ENCODE measurements at places on chromosomes 2 and 18.

DNA sequence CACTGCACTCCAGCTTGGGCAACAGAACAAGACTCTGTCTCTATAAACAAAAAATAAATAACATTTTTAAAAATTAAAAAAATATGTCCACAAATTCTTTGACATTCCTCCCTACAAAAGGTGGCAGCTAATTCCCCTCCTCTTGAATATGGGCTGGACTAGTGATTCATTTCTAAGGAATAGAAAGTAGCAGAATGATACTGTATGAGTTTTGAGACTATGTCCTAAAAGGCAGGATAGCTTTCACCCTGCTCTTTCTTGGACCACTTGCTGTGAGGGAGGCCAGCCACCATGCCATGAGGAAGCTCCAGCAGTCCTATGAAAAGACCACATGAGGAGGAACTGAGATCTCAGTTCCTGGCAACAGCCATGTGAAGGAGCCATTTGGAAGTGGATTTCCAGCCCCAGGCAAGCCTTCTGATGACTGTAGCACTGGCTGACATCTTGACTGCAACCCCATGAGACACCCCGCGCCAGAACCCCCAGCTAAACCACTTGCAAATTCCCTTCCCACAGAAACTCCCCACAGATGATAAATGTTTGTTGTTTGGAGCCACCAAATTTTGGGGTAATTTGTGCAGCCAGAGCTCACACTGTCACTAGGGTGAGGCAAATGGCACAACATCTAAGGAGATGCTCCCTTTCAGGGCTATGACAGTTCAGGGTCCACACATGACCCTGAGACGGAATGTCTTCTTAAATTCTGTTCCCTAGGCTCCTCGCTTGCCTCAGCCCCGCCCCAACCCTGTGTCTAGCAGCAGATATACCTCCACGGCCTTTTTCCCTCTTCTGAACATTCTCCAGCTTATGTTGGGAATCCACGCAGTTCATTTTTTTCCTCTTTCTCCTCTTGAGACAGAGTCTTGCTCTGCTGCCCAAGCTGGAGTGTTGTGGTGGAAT lies 17.1 kb upstream of the ATOH8 start:
- DNase-seq: no peak

GRCh38 chr2:19319064-19319463 lies 39.4 kb downstream of the OSR1 start:
- no peak for DNase-seq

DNA sequence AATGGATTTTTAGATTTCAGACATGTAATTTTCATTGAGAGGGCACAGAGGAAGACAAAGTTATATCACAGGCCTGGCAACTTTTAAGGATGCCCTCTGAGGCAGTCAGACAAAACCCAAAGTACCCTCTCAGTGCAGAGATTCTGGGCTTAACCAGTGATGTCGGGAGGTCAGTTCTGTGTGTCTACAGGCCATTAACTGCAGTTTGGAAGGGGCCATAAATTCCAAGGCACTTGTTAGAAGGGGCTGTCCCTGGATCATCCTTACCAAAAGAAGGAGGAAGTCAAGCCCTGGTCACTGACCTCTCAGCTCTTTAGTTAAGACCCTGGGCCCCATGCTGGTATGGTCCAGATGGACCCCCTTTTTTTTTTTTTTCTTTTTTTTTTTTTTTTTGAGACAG lies 60.7 kb downstream of the LRRFIP1 start:
- DNase-seq: no peak

- no peak for DNase-seq
Measured at GRCh38 chr18:1779587-1779986, 791.7 kb downstream of the METTL4 start.

GRCh38 chr2:70920367-70920715 lies 15.4 kb upstream of the ATP6V1B1 start:
- no peak for DNase-seq

DNA sequence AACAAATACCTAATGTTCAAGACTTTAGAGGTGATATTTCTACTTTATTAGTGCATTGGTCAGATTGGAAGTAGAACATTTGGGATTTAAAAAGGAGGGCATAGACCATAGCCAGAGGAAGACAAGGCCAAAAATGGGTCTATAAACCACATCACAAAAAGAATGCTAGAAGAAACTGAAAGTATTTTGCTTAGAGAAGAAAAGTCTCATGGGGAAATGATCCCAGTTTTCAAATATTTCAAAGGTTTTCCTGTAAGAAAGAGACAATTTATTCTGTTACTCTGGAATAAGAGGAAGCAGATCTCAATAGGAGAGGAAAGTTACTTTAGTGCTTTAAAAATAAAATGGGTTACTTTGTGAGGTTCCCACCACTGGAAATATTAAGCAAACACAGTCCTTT lies 341.4 kb downstream of the TNS1 start:
- no peak for DNase-seq

DNA sequence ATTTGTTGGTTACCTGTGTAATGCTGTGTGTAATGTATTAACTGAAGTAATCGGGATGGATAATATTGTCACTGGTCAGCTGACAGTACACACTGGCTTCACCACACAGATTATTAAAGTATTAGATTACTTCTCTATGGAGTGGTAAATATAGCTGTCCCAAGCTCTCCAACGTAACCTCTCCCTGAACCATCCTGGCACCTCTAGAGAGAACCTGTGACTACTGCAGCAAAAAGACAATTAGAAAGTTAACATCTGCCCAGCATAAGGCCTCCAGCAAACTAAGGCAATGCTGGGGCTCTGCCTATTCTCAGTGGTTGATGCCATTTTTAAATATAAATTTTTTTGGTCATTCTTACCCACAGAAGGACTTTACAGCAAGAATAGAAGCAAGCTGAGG lies 351.3 kb downstream of the GPD2 start:
- no peak for DNase-seq

GRCh38 chr2:169895294-169895985 lies 68.2 kb downstream of the UBR3 start:
- DNase-seq: no peak

DNA sequence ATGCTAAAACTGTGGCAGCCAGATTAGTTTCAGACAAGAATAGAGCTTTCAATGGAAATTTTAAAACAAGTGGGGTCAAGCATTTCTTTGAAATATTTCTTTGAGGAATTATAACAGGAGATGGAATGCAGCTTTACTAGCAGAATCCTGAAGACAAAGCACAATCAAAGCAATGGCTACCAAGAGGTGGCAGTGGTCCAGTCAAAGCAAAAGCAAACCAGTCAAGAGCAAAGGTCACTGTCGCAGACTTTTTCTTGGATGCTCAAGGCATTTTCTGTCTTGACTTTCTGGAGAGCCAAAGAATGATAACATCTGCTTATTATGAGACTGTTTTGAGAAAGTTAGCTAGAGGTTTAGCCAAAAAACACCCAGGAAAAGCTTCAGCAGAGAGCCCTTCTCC lies 351.2 kb upstream of the DLGAP1 start:
- no peak for DNase-seq

GRCh38 chr2:188598551-188598950 lies 306.9 kb downstream of the GULP1 start:
- no peak for DNase-seq

DNA sequence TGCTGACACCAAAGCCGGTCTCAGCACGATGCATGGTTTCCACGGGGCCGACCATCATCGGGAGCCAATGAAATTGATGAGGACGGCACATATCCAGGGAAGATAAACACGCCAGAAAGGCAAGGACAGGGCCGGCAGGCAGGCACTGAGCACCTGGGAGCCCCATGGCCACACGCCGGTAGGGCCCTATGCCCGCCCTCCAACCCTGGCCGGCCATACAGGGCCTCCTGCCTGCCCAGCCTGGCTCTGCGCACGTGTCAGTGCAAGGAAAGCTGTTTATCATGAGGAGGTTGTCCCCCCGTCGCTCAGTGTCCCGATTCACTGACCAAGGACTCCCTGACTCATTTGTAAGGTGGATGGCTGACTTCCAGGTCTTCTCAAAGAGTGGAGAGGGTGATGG lies 237.5 kb downstream of the GLI2 start:
- no peak for DNase-seq

DNA sequence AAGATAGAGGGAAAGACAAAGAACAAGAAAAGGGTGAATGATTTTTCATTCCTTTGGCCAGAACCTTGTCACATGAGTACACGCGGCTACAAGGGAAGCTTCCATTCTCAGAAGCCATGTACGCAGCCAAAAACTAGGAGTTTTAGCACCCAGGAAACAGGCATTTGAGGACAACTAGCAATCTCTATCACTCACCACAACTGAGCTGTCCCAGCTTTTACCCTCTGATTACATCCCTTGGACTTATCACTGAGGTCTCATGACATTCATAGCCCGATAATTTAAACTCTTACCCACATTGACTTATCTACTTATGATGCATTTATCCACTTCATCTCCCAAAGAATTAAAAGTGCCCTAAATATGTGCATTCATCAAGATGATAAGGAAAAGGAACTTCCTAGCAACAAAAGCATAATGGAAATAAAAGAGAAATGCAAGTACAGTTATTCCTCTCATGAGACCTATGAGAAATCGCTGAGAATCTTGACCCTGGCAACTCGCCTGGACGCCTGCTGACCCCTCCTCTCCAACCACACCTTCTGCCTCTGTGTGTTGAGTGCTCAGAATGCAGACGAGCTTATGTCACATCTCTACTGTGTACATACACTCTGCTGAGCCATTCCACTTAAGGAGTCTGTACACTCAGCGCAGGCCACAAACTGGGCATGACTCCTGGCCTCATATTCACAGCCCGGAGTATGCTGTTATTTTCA lies 28.7 kb upstream of the MFSD6 start:
- no peak for DNase-seq

- no peak for DNase-seq
Measured at GRCh38 chr2:67867735-67868134, 195.1 kb downstream of the C1D start.

DNA sequence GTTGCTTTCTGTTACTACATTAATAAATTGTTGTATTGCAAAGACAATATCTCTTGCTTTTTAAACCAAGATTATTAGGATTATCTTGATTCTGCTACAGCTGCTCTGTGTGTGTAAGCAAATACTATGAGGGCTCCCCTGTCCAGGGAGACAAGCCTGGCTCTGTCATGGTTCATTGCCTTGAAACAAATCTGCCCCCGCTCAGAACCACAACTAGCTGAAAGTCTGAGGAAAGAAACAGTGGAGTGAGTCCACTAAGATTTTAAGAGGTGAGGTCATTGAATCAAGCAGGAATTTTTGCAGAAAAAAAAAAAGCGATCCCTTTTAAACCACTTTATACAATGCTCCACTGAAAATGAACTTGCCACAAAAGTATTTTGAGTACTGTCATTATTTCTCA lies 30.8 kb upstream of the LRRTM4 start:
- no peak for DNase-seq

GRCh38 chr2:20519309-20519708 lies 72.4 kb downstream of the RHOB start:
- DNase-seq: no peak

DNA sequence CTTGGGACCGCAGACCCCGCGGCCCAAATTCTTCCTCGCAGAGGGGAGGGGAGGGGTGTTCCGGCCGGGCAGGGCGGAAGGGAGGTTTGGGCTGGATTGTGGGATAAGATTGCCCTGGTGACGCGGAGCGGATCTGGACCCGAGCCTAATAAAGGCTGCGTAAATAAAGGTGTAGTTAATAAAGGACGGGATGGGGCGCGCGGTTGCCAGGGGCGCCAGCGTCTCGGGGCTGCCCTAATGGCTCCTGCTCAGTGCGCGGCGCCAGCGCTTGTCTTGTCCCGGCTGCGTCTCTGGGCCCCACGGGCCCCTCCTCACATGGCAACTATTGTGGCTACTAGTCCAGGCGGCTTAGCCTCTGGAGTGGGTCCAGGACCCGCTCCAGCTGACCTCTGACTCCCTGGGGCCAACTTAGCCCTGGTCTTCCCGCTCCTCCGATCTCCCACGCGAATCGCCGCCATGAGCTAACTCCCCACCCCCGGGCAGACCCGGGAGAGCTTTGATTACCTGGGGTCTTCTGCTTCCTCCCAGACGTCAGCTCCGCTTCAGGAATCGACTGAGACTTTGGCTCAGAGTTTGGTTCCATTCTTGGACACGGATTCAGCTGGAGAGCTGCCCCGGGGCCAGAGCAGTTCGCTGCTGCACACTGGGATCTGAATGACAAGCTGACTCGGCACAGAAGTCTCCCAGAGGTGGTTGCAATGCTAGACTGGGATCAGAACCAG lies 36.5 kb downstream of the SLC25A52 start:
- DNase-seq: no peak

- no peak for DNase-seq
Measured at GRCh38 chr2:23687713-23688112, 239.2 kb downstream of the ATAD2B start.

DNA sequence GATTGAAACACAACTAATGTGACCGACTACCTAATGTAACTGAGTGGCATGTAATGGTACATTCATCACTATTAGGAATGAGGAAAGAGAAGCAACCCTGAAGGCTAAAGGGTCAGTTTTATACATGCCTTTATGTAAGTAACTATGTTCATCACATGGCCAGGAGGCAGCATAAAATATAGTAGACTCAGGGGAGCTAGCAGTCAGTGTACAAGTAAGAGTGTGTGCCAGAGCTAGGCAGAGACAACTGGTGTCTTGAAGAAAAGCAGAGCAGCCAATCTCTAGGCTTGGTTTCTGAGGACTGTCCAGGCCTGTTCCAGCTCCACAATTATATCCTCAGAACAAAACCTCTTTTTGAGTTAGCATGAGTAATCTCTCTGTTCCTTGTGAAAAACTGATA lies 18.1 kb downstream of the SMAD2 start:
- DNase-seq: no peak

GRCh38 chr2:153143540-153143939 lies 335.0 kb downstream of the RPRM start:
- DNase-seq: no peak

GRCh38 chr18:37484983-37485834 lies 80.4 kb downstream of the CELF4 start:
- DNase-seq: no peak

DNA sequence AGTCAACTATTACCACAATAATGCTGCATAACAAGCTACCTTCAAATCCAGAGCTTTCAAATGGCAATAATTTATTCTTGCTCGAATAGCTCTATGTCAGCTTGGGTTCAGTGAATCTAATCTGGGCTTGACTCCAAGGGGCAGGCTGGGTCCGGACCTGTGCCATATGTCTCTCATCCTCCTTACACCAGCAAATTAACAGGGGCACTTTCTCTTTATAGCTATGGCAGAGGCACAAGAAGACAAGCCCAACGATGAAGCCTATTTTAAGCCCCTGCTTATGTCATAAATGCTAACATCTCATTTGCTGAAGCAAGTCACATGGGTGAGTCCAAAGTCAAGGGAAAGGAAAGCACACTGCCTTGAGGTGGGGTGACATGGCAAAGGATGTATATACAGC lies 13.3 kb upstream of the ZNF521 start:
- no peak for DNase-seq

DNA sequence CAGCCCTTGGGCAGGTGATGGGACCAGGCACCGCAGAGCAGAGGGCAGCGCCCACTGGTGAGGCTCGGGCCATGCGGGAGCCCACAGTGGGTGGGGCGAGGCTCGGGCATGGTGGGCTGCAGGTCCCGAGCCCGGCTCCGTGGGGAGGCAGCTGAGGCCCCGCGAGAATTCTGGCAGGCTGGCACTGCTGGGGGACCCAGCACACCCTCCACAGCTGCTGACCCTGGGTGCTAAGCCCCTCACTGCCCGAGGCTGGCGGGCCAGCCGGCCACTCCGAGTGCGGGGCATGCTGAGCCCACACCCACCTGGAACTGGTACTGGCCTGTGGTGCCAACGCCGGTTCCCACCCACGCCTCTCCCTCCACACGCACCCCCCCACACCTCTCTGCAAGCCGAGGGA lies 29.7 kb upstream of the COL3A1 start:
- DNase-seq: no peak

GRCh38 chr2:20877960-20878359 lies 55.1 kb upstream of the LDAH start:
- DNase-seq: no peak

- no peak for DNase-seq
Measured at GRCh38 chr2:231016566-231017230, 20.6 kb upstream of the C2orf72 start.

Data from T1000 (cell line).